Naive B cell (primary cell): ENCODE measurements at places on chromosomes 7 and 10.

GRCh38 chr7:92749832-92750446, 86.4 kb downstream of the CDK6 start:
- DNase-seq: no peak

DNA sequence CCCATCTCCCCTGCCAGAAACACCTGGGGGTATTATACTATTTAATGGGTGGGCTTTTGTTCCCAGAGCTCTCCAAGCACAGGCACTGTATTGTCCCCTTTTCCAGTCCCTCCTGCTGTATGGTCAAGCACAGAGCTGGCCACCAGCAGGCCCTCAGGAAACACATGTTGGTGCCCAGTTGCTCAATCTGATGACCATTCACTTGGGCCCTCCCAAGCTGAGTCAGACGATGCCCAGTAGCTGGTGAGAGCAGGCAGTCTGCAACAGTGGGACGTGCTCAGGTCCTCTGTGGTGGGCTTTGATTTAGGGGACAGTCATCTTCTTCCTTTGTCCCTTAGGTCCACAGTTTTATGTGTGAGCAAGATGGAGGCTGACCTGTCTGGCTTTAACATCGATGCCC, 11.8 kb downstream of the SFXN2 start:
- DNase-seq: no peak

- DNase-seq: no peak
Measured at GRCh38 chr7:40782836-40783235, 648.0 kb downstream of the SUGCT start.

GRCh38 chr10:102629661-102630614, 14.3 kb upstream of the TRIM8 start:
- DNase-seq: no peak

- DNase-seq: no peak
Measured at GRCh38 chr10:116171505-116171904, 101.5 kb downstream of the GFRA1 start.

DNA sequence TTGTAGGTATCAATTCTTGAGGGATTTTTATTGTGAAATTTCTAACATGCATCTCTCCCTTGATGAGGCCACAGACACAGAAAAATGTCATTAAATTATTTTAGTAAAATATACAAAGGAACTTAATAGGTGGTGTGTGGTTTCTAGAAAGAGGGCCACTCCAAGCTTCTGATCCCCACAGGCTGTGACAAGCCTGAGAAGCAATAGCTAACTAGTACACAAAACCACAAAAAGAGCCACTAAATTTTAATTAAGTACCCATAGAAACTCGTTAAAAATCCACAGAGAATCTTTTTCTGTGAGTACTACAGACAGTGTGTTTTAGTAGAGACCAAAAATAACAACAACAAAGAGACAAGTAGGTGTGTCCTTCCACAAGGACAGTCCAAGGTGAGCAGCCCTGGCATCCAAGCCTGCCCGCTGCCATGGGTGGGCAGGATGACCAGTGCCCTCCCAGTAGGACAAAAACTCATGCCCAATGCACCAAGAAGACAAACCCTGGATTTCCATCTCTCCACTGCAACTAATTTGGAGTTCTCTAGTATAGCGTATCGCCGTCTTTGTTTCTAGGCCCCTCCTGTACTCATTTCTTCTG, 81.0 kb downstream of the RNF216 start:
- DNase-seq: no peak

- DNase-seq: no peak
Measured at GRCh38 chr10:95559471-95559870, 1.7 kb downstream of the SORBS1 start.

DNA sequence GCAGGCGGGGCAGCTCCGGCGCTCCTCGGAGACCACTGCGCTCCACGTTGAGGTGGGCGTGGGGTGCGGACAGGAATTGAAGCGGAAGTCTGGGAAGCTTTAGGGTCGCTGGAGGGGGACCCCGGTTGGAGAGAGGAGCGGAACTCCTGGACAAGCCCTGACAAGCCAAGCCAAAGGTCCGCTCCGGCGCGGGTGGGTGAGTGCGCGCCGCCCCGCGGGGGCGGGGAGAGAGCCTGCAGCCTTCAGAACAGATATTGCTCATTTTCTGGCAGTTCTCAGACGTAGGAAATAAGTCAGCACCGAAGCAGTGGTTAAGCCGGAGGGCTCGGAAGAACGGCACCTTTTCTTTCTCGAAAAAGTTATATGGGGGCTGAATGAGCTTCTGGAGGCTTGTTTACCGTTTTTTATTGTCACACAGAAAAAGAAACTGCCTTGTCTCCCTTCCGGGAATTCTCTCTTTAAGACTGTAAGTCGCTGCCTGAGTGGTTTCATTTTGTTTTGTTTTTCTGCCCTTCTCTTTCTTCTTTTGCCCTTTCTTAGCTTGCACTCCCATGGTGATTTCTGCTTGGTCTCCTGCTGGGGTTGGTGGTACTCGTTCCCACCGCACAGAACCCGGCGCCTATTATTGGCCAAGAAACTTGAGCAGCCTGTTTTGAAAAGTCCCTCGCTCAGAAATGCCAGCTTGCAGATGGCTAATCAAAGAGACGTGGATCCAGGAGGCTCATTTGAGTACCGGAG, 732 bp downstream of the FAS start:
- DNase-seq: peak; percentile 26

GRCh38 chr10:29846881-29847280, 212.1 kb upstream of the SVIL start:
- DNase-seq: no peak

DNA sequence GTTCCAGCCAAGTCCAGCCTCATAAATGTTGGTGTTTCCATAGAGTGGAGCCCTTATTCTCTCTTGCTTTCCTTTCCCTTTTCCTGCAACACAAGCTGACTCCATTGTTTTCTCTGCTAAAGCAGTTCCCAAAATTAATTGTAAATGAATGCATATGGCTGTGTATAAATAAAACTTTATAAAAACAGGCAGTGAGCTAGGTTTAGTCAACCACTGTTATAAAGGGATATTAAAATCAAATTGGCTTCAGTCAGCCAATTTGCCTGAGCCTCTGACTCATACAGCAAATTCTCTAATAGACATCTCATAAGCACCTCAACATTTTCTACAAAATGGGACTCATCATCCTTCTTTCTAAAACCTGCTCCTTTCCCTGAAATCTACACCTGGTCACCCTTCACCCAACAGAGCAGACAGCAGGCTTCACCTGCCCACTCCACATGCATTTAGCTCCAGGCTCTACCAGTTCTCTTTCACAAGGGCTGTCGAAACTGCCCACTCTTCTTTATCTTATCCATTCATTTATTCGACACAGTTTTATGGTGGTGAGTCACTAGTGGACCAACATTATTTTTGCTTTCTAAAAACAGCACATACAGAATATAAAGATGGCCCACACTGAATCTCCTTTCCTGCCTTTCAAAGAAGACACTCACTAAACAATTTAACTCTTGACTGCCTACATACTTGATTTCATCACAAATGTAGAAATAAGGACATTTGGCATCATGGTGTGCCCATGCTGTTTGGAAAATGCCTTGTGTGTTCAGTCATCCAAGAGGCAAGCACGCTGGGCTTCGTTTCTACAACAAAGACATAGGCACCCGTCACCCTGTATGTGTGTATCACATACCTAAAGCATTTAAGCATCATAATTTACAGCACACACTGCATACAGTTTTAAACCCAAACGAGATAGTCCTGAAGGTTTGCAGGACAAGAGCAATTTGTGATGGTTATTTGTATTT, 74.6 kb upstream of the C7orf33 start:
- no peak for DNase-seq

DNA sequence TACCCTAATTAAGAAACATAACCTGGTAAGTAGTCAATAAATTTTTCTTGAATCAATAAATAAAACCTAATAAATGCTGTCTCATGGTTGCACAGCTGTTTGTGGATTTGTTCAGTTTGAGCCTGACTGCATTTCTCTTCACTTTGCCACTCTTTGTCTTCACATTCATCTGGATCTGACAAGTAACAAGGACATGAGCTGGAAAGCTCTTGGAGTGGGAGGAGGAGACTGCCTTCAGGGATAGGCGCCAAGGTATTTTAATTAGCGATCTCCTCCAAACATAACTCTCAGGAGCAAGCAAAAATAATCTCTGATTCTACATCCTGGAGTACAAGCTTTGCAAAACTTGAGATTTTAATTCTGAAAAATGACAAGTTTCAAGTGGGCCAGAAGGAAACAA, 251.0 kb downstream of the BMPER start:
- no peak for DNase-seq

DNA sequence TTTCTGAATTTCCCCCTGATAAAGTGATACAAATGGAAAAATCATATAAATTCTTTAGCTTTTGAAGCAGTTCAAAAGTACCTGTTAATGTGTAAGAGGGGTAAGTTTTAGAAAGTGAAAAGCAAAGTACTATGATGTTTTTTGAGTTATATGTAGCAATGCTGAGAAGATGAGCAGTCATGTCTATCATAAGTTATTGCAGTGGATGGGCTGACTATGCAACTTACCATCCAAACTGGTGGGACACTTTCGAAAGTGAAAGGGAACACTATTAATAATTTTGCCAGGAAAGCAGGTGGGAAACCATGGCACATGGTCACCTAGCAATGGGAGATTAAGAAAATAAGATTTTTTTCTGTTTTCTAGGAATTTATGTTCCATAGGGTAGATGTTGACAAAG, 4.1 kb downstream of the MINPP1 start:
- no peak for DNase-seq

- no peak for DNase-seq
Measured at GRCh38 chr10:62098278-62099121, 170.1 kb downstream of the RTKN2 start.

DNA sequence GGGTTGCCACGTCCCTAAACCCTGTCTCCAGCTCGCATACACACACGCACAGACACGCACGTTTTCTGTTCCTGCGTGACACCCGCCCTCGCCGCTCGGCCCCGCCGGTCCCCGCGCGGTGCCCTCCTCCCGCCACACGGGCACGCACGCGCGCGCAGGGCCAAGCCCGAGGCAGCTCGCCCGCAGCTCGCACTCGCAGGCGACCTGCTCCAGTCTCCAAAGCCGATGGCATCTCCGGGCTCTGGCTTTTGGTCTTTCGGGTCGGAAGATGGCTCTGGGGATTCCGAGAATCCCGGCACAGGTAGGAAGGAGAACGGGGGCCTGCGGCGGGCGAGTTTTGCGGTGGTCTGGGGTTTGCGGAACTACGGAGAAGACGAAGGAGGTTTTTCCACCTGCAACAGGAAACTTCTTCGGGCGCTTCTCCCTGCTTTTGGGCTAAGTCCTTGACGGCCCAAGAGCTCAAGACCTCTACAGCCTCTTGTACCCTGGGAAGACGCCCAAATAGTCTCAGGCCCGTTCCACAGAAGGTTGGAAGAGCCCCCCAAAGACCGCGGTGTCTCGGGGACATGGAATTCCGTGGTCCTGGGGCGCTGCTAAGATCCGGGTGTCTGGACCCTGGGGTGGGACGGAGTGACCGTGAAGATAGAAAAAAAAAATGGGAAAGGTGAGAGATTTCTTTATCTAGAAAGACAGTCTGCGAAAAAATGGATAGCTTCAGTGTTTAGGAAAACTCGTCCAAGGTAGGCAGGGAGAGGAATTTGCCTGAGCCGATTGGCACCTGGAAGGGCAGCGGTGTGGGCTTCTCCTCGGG, at the start of gene GAD2:
Gene GAD2 (plus strand): TSS at position 190 of the 811 bp plus-strand sequence. CDS start 36 bp downstream, at position 226.
- DNase-seq: no peak

DNA sequence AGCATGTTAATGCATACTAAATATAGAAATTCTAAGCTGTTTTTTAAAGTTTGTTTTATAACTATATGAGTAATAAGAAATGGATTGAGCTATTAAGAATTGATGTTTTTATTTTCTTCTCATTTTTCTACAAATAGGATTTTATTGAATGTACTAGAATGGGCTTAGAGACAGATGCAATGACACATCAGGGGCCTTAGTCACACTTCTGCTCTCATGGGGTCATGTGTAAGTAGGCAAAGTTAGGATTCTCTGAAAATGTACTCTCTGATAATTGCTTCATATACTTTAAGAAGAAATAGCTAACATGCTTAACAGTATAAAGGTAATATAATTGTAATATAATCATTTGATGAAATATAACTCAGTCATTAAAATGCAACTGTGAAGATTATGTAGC, 154.6 kb downstream of the ZNF438 start:
- no peak for DNase-seq

- DNase-seq: no peak
Measured at GRCh38 chr10:17062493-17062892, 67.1 kb downstream of the CUBN start.
